ENCODE measurements at places on chromosomes 4 and X.
A peak's percentile ranks its signal among the peaks of the same experiment; 100 is the strongest.

- peak; percentile 49 for DNase-seq
Measured at GRCh38 chr4:145736241-145736831, 56.4 kb downstream of the C4orf51 start.

GRCh38 chr4:175071123-175071522 is 153.0 kb downstream of the ADAM29 start:
- DNase-seq, result no peak

DNA sequence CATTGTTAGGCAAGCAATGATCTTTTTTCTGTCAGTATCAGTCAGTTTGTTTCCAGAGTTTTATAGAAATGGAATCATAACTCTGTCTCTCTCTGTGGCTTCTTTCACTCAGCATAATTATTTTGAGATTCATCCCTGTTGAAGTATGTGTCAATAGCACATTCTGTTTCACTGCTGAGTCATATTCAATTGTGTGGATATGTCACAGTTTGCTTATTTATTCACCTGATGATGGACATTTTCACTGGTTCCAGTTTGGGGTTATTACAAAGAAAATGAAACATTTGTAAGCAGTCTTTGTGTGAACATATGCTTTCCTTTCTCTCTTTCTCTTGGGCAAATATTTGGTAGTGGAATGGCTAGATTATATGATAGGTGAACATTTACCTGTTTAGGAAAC is 10.2 kb upstream of the ZNF718 start:
- no peak for DNase-seq

DNA sequence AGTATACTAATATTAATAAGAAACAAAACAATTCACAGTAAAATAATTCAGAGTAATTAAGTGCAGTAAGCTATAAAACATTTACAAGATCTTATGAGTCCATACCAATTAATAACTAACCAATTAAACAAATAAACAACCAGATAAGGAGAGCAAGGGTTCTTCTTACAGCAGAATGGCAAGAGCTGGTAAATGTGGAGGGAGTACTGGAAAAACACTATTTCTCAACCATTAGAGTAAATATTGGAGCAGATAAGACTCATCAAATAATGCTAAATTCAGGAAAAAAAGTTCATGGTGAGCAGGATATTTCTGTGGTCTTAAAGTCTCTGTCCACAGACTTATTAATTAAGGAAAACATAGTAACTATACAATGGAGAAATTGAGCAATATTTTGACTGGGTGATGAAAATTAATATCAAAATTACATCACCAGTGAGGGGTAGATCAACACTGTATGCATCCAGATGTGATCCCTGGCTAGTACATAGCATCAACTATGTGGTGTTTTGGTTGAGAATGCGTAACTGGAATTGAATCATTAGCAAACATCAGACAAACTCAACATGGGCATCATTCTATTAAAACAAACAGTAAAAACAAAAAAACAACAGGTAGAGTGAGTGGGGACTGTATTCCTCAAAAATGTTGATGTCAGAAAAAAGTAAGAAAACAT is 1376.7 kb downstream of the PCDH19 start:
- no peak for DNase-seq

DNA sequence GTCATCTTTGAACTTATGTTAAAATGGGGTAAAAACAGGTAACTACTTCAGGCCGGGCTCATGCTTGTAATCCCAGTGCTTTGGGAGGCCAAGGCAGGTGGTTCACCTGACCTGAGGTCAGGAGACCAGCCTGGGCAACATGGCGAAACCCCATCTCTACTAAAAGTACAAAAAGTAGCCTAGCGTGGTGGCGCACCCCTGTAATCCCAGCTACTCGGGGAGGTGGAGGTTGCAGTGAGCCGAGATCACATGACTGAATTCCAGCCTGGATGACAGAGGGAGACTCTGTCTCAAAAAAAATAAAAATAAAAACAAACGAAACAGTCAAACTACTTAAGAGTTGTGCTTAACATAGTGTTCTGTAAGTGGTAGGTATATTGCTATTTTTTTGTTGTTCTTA is 2.5 kb downstream of the DDX3X start:
- DNase-seq, result no peak

- DNase-seq, result no peak
Measured at GRCh38 chr4:124173912-124174311, 538.6 kb downstream of the ANKRD50 start.

GRCh38 chrX:69192603-69193002 is 27.4 kb upstream of the PJA1 start:
- DNase-seq, result no peak

- DNase-seq, result no peak
Measured at GRCh38 chr4:156642161-156642560, 329.4 kb downstream of the PDGFC start.

DNA sequence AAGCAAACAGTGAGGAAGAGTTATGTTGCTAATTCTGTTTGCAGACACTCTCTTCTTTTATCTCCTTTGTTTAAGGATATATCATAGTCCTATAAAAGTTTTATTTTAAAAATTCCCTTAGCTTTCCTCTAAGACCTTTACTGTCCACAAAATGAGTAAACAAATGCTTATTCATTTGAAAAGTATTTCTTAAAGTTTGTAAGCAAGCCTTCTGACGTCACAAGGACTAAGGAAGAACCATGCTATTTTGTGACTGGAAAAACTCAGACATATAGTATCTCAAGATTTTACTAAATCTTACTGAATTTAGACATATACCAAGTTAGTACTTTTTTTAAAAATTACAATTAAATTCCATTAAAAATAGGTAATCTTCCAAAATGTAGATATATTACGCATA is 5.2 kb upstream of the RBMXL3 start:
- no peak for DNase-seq

- DNase-seq, result no peak
Measured at GRCh38 chrX:15160558-15161095, 109.3 kb downstream of the ASB9 start.

DNA sequence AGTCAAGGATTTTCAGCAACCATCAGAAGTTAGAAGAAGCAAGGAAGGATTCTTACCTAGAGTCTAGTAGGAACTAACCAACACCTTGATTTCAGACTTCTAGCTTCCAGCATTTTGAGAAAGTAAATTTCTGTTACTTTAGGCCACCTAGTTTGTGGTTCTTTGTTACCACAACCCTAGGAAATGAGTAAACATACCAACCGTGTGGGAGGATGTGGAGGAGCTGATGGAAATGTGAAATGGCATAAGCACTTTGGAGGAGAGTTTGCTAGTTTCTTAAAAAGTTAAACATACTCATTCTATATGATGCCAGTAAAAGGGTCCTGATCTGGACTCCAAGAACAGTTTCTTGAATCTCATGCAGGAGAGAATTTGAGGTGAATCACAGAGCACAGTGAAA is 679.4 kb downstream of the PDHA2 start:
- DNase-seq, result no peak

- DNase-seq, result no peak
Measured at GRCh38 chr4:2335729-2336101, 73.8 kb upstream of the MXD4 start.

DNA sequence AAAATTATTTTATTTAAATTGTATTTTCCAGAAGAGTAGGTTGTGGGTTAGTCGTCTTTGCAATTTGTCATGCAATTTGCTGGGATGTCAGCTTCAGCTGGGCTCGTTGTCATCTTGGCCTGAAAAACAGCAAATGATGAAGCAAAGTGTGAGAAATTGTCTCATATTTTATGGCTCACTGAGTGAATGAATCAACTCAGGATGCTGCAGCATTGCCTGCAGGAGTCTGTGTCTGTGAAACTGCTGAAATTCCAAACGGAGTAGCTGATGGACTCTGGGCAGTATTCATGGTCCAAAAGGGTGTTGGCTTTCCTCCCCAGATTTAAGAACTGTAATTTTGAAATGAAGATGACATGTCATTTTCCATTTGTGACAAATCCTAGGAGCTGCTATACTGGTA is 37.2 kb downstream of the CXCL8 start:
- no peak for DNase-seq

Measured in NCI-H1092 treated with DMSO at 0.1 percent for 48 hours (cell line).